Ovary (tissue), 10 donors: ENCODE measurements at places on chromosomes 2 and 18. TPM values are rescaled to one million over a fixed set of nuclear protein-coding genes. Genes with fewer than 3 reads are reported as not detected.

Gene CHST9
- polyA plus RNA-seq = 0.27 TPM

Gene GREB1L
- 2.4 TPM for polyA plus RNA-seq

Gene NXPH2
- polyA plus RNA-seq = 0.67 TPM

Gene LHCGR
- polyA plus RNA-seq = 1.2 TPM

Gene IKZF2
- polyA plus RNA-seq = 1.8 TPM

DNA sequence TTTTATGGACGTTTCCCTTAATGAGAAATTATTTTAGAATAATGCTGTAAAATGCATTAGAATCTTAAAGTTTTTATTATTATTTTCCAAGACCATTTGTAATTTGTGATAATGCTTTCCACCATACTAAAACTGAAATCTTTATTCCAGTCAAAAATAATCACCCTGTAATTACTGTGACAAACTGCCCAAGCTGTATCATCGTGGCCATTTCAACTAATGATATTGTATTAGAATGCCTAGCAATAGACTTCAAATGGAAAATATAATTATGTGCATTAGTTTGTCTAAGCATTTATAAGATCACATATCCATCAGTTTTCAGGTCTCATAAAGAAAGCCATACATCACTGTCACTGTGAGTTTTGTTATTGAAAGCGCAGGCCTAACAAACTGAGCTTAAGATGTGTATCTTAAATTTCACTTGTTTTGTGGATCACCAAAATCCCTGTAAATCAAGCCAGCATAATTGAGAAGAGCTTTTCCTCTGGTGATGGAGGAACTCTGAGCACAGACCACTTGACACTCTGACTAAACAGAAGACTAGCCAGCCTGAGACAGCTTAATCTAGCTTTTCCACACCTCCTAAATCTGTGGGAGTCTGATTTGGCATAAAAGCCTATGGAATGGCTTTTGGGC lies 1312.2 kb upstream of the ACVR2A start:
- no peak overlapping the region for H3K27ac ChIP-seq
- no peak for DNase-seq
- H3K36me3 ChIP-seq = no peaks in the 10 kb centered on the region
